Heart right ventricle (tissue), 16 donors: ENCODE measurements at places on chromosomes 5 and 9. TPM values are rescaled to one million over a fixed set of nuclear protein-coding genes. Genes with fewer than 3 reads are reported as not detected.
A peak's percentile ranks its signal among the peaks of the same experiment; 100 is the strongest.

DNA sequence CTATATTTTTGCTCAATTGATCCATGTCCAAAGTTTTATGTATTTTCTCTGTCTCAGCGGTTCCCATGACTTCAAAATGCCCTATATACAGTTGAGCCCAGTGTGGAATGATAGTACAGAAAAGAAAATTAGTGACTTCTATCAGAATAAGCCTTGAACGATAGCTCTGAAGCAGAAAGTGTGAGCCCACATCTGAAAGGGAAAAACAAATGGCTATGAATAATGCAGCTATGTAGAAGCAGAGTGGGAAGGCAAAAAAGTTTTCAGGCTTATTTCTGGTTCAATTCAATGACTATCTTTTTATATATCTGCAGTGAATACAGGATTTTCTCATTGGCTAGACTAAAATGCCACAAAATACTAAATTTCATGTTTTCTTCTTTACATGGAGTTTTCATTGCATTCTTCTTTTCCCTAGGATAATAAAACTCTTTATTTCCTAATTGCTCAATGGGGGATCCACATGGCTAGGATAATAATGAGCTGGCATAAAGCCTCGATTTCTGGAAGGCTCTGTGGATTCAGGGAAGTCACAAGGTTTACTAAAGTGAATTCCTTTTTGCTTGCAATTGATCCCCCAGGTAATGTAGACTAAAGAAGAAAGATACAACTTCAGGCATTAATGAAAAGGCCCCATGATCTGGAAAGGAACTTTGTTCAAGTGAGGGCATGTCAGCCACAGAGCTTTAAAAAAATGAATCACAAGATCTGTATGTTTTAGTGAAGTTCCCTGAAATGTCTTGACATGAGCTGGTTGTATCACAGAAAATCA, 377.0 kb upstream of the RIOK2 start:
- no peaks in the 10 kb centered on the region for H3K27me3 ChIP-seq
- H3K27ac ChIP-seq = no peak overlapping the region
- no peaks in the 10 kb centered on the region for H3K36me3 ChIP-seq
- no peaks in the 10 kb centered on the region for H3K4me1 ChIP-seq
- no peak overlapping the region for H3K4me3 ChIP-seq

GRCh38 chr9:35490155-35490909, 421 bp downstream of the RUSC2 start:
- DNase-seq = peak; percentile 43
- peaks cover 38% of the 10 kb centered on the region for H3K4me1 ChIP-seq
- H3K27ac ChIP-seq = peak overlapping the region; percentile 87
- H3K27me3 ChIP-seq = no peaks in the 10 kb centered on the region

DNA sequence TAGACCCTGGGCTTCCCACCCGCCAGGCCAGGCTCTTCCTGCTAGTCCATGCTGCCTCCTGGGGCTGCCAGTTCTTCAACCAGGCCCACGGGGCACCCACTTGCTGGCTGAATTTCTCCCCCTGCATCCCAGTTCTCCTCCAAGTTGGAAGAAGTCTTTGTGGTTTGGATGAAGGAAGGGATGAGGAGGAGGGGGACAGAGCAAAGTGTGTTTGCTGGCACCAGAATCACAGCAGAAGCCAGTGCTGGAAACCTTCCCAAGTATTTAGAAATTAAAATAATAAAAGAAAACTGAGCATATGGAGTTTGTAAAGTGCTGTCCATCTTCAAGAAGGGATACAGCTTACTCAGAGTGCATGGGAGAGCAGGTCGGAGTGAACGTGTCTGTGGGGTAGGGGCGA, 19.4 kb upstream of the UNC5A start:
- H3K4me3 ChIP-seq = no peak overlapping the region
- H3K27me3 ChIP-seq = no peaks in the 10 kb centered on the region
- H3K4me1 ChIP-seq = no peaks in the 10 kb centered on the region
- DNase-seq = no peak

DNA sequence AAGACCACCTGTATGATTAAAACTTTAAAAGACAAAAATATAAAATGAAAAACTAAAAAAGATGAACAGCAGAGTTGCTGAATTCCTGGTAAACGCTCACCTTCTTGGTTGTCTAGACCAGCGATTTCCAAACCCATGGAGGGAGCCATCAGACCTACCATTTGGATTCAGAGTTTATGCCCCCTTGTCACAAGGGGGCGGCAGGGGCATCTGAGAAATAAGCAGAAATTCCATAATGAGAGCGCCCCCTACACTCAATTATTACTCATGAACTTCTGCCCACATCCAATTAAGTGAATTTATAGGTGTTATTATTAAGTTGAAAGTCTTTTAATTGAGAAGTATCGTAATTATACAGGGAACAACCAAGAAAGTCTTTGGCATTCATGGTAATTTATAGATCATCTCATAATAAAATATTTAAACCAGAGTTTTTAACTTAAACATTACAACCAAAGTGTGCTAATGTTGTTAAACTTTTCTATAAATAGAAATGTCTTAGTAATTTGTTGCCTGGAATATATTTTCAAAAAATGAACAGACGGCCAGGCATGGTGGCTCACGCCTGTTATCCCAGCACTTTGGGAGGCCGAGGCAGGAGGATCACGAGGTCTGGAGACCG, 35.2 kb upstream of the SPATA31C2 start:
- no peak overlapping the region for H3K27ac ChIP-seq
- no peaks in the 10 kb centered on the region for H3K36me3 ChIP-seq
- H3K4me3 ChIP-seq = no peak overlapping the region
- no peaks in the 10 kb centered on the region for H3K4me1 ChIP-seq
- no peaks in the 10 kb centered on the region for H3K27me3 ChIP-seq
- DNase-seq = peak; percentile 27

GRCh38 chr5:32848681-32849080, 137.6 kb downstream of the NPR3 start:
- no peaks in the 10 kb centered on the region for H3K27me3 ChIP-seq
- no peaks in the 10 kb centered on the region for H3K36me3 ChIP-seq
- H3K4me3 ChIP-seq = no peak overlapping the region
- H3K4me1 ChIP-seq = peaks cover 3% of the 10 kb centered on the region
- no peak for DNase-seq

DNA sequence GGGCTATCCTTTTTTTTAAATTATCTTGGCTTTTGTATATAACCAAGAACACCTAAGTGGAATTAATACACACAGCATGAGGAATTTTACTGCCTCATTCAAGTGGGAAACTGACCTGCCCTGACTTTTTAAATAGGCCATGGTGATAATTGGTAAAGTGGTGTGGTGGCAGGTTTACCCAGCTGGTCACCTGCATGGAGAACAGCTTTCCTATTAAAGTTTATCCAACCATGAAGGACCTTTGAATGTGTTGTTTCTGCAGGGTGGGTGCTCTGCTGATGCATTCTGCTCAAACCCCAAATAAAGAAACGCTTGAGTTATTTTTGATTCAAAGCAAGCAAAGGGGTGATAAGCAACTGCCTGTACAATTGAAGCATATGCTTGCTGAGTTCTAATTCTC, 261.0 kb upstream of the GRIN3A start:
- no peaks in the 10 kb centered on the region for H3K4me1 ChIP-seq
- H3K36me3 ChIP-seq = no peaks in the 10 kb centered on the region

DNA sequence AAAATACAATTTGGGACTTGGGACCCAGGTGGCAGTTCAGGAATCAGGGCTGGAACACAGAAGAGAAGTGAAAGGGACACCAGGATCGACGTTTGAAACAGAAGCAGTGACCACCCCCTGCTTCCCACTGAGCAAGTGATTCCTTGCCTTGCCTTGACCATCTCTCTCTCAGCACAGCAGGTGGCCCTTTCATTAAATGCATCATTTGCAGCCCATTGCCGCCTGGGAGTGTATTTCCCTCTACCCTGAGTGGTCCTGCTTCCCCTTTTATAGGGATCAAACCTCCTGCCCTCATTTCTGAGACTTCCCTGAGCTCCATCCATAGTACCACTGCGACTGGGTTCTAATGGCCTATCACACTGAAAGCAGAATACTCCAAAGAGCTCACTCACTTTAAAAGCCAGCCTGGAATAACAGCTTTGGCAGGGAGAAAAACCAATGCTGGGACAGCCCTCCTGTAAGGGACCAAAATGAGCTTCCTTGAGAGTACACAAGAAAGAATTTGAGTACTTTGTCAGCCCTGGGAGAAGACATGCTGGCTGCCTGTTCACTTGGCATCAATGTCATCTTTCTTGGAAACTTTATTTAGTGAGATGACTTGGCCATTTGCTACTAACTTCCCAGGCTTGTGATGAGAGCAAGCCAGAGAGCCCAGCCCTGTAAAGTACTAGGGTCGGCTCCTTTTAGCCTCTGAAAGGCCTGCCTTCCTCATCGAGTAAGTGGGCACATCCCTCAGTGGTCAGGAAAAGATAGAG, 149.7 kb downstream of the SLIT3 start:
- no peak overlapping the region for H3K4me3 ChIP-seq
- no peaks in the 10 kb centered on the region for H3K4me1 ChIP-seq
- H3K27me3 ChIP-seq = no peaks in the 10 kb centered on the region

DNA sequence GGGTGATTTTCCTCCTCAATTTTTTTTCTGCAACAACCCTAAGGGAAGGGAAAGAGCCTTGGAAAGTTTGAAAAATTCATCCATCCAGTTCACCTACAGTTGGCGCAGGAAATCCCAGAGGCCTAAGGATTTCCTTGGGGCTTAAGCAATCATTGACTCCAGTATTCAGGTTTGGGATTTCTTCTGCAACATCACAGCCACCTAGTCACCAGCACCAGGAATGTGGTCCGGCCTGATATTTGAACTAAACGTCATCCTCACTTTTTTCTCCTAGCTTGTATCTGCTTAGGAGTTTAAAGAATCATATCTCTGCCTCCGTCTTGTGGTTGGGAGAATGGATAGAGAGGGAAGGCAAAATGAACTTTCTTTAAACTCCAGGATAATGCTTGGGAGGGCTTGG, 20.2 kb upstream of the TLE4 start:
- no peak overlapping the region for H3K27ac ChIP-seq
- H3K27me3 ChIP-seq = no peaks in the 10 kb centered on the region
- no peak overlapping the region for H3K4me3 ChIP-seq
- H3K4me1 ChIP-seq = no peaks in the 10 kb centered on the region

- peaks cover 8% of the 10 kb centered on the region for H3K4me1 ChIP-seq
- H3K36me3 ChIP-seq = no peaks in the 10 kb centered on the region
- H3K27ac ChIP-seq = no peak overlapping the region
- H3K4me3 ChIP-seq = no peak overlapping the region
- no peak for DNase-seq
- no peaks in the 10 kb centered on the region for H3K27me3 ChIP-seq
Measured at GRCh38 chr9:4316409-4316808, 16.5 kb upstream of the GLIS3 start.

GRCh38 chr5:34001241-34001841, 6.5 kb downstream of the AMACR start:
- H3K4me1 ChIP-seq = peaks cover 1% of the 10 kb centered on the region
- no peak for DNase-seq
- no peaks in the 10 kb centered on the region for H3K27me3 ChIP-seq
- no peak overlapping the region for H3K4me3 ChIP-seq
- H3K36me3 ChIP-seq = peaks cover 53% of the 10 kb centered on the region

DNA sequence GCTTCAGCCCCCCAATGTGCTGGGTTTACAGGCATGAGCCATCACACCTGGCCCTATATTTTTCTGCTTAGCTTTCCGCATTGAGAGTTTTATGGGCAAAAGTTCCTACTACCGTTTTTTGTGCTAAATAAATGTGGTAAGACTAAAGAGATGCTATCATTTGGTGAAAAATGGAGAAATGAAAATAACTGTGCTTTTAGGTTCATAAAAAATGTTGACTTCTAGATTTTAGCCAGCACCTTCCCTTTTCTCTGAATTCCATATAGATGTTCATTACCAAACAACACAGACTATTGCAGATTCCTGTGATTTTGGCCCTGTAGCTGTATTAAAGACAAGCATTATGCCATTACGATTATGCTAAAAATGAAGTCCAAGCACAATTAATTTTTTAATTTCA, 72.0 kb upstream of the CTSL start:
- no peaks in the 10 kb centered on the region for H3K36me3 ChIP-seq
- H3K4me1 ChIP-seq = no peaks in the 10 kb centered on the region
- H3K4me3 ChIP-seq = no peak overlapping the region
- H3K27ac ChIP-seq = no peak overlapping the region
- H3K27me3 ChIP-seq = no peaks in the 10 kb centered on the region

GRCh38 chr5:96031811-96032261, 70.2 kb upstream of the ELL2 start:
- no peaks in the 10 kb centered on the region for H3K36me3 ChIP-seq
- no peak overlapping the region for H3K27ac ChIP-seq
- H3K27me3 ChIP-seq = no peaks in the 10 kb centered on the region
- H3K4me1 ChIP-seq = no peaks in the 10 kb centered on the region

FBXL7 gene
- 23.7 TPM for total RNA-seq

PDGFRB gene
- total RNA-seq = 101 TPM

HMCN2 gene
- total RNA-seq = 6.0 TPM
